Psoas muscle (tissue), 8 donors: ENCODE measurements at places on chromosomes 3 and 15. TPM values are rescaled to one million over a fixed set of nuclear protein-coding genes. Genes with fewer than 3 reads are reported as not detected.

DNA sequence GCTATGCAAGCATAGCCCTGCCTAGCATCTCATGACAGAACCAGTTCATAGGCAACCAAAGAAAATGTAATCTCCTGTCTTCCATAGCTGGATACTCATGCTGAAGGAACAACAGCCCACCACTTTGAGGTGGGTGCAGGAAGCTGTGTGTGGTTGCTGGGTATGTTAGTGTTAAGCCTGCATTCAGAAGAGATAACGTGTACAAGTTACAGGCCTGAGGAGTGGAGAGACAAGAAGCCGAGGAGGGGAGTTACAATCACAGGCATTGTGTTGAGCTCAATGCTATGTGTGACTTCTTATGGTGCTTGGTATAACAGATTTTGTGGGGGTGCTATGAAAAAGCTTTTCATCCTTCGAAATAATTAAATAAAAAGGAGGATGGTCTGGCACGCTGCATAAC, 42.8 kb upstream of the SECISBP2L start:
- no peak for DNase-seq
- no peak overlapping the region for H3K4me3 ChIP-seq
- H3K27me3 ChIP-seq, result no peaks in the 10 kb centered on the region
- no peaks in the 10 kb centered on the region for H3K4me1 ChIP-seq
- no peaks in the 10 kb centered on the region for H3K36me3 ChIP-seq
- no peak overlapping the region for H3K27ac ChIP-seq

GRCh38 chr15:29320420-29320819, 50.8 kb upstream of the NSMCE3 start:
- no peaks in the 10 kb centered on the region for H3K36me3 ChIP-seq
- H3K4me1 ChIP-seq, result no peaks in the 10 kb centered on the region
- no peak overlapping the region for H3K4me3 ChIP-seq
- DNase-seq, result no peak
- H3K27me3 ChIP-seq, result peaks cover 3% of the 10 kb centered on the region
- no peak overlapping the region for H3K27ac ChIP-seq

GRCh38 chr3:174325834-174326700, 533.1 kb upstream of the NAALADL2 start:
- H3K27me3 ChIP-seq, result no peaks in the 10 kb centered on the region
- no peaks in the 10 kb centered on the region for H3K4me1 ChIP-seq
- no peak overlapping the region for H3K27ac ChIP-seq
- no peaks in the 10 kb centered on the region for H3K36me3 ChIP-seq

Gene UBA7
- 4.2 TPM for polyA plus RNA-seq

GRCh38 chr3:100899440-100900091, 93.7 kb downstream of the ABI3BP start:
- H3K4me1 ChIP-seq, result no peaks in the 10 kb centered on the region
- H3K4me3 ChIP-seq, result no peak overlapping the region
- DNase-seq, result no peak
- no peaks in the 10 kb centered on the region for H3K36me3 ChIP-seq
- no peak overlapping the region for H3K27ac ChIP-seq

- no peak overlapping the region for H3K4me3 ChIP-seq
- no peak for DNase-seq
- H3K27ac ChIP-seq, result no peak overlapping the region
- H3K4me1 ChIP-seq, result no peaks in the 10 kb centered on the region
- no peaks in the 10 kb centered on the region for H3K27me3 ChIP-seq
- no peaks in the 10 kb centered on the region for H3K36me3 ChIP-seq
These were observed 229.2 kb downstream of the MFSD1 start for GRCh38 chr3:159030886-159031679.

DNA sequence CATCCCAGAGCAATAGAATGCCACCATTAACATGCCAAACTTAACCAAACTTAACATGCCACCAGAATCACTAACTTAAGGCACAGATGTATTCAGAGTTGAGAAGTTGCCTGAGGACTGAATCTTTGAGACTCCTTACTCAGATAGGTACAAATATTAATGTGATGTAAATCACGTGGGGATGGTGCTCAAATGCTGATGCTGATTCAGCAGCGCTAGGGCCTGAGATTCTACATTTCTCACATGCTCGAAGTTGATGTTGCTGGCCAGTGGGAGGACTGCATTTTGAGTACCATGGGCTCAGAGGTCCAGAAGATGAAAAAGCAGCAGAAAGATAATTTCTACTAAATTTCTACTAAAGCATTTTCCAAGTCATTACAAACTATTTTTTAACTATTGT, 54.1 kb downstream of the RPL22L1 start:
- H3K4me3 ChIP-seq, result no peak overlapping the region
- no peaks in the 10 kb centered on the region for H3K4me1 ChIP-seq
- no peaks in the 10 kb centered on the region for H3K36me3 ChIP-seq
- H3K27ac ChIP-seq, result no peak overlapping the region
- DNase-seq, result no peak

- H3K27me3 ChIP-seq, result no peaks in the 10 kb centered on the region
- no peak for DNase-seq
- H3K36me3 ChIP-seq, result no peaks in the 10 kb centered on the region
- no peak overlapping the region for H3K4me3 ChIP-seq
- H3K27ac ChIP-seq, result no peak overlapping the region
These were observed 10.5 kb downstream of the MYRIP start for GRCh38 chr3:39819899-39820298.

GRCh38 chr3:102233881-102234280, 200.9 kb upstream of the ZPLD1 start:
- no peak overlapping the region for H3K4me3 ChIP-seq
- no peaks in the 10 kb centered on the region for H3K27me3 ChIP-seq
- H3K4me1 ChIP-seq, result no peaks in the 10 kb centered on the region
- H3K27ac ChIP-seq, result no peak overlapping the region
- H3K36me3 ChIP-seq, result no peaks in the 10 kb centered on the region

- no peak for DNase-seq
- H3K4me1 ChIP-seq, result no peaks in the 10 kb centered on the region
- no peak overlapping the region for H3K27ac ChIP-seq
- no peaks in the 10 kb centered on the region for H3K36me3 ChIP-seq
- no peaks in the 10 kb centered on the region for H3K27me3 ChIP-seq
These were observed 588.4 kb downstream of the UNC13C start for GRCh38 chr15:54566654-54567053.
